ENCODE measurements at places on chromosomes 7 and 10.
A peak's percentile ranks its signal among the peaks of the same experiment; 100 is the strongest.

DNA sequence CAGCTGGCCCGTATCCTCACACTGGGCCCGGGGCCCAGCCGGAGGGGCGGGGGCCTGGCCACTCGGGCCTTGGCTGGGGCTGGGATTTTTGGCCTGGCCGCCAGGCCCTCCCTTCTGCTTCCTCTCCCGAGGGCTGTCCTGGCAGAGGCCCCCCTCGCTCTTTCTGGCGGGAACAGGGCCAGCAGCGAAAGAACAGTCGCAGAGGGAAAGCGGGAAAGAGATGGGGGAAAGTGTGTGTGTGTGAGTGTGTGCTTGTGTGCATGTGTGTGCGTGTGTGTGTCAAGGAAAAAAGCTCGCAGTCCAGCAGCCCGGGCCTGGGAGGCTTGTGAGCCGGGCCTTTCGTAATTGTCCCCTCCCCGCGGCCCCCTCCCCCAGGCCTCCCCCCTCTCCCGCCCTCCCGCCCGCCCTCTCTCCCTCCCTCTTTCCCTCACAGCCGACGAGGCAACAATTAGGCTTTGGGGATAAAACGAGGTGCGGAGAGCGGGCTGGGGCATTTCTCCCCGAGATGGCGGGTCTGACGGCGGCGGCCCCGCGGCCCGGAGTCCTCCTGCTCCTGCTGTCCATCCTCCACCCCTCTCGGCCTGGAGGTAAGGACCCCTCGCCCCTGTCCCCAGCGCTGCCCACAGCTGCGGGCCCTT is at the start of gene ELN:
TSS of gene ELN (plus strand) at position 491 of the 638 bp plus-strand sequence. CDS start at position 506, 15 bp downstream.
- DNase-seq = no peak

DNA sequence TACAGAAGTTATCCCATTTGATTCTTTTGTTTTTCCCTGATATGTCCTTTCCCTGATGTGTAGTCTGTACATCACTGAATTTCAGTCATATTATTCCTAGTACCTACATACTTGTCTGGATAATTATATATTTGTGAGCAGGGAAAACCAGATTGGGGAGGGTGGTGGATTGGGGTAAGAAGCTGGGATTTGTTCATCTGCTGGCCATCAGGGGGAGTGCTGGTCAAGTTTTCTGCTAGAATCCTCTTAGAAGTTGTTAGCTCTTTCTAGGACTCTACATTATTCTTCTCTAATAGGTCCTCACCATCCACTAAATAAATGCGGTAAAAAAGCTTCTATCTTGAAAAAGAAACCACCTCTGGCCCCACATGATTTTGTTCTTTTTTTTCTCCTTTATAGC is 232.7 kb upstream of the TAC1 start:
- DNase-seq = no peak

DNA sequence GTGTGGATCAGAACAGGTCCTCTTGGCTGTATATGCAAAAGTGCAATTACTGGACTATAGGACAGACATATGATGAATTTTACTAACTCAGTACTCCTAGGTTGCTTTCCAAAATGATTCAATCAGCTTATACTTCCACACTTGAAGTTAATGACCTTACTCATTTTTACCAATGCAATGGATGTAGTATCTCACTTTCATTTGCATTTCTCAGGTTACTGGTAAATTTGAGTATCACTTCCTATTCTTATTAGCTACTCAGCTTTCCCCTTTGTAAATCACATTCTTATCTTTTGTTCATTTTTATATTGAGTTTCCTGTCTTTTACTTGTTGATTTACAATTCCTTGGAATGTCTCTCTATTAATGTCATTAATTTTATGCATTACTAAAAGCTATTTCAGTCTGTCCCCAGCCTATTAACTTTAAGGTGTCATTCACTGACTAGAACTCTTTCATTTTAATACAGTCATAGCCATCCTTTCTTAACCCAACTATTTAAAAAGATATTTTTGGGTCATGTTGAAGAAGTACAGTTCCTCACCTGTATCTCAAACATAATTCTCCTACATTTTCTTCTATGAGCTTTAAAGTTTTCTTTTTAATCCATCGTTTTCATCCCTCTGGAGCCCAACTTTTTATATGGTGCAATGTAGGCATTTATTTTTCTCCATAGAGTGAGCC is 88.6 kb downstream of the VIM start:
- DNase-seq = no peak

DNA sequence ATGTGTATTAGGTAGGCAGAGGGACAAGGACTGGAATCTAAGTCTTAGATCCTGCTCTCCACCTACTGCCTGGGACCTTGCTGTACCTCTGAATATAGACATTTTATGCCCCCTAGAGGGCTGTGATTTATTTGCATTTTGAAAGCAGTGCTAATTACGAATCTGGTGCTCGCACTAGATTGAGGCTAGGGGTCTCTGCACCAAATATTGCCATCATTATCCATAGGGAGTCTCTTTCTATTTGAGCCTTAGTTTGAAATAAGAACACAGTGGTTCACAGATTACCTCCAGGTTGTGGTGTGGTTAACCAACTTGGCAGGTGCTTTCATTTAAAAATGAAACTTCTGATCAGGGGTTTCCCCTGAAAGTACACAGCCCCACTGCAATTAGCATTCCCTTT is 41.8 kb downstream of the CNNM1 start:
- no peak for DNase-seq

DNA sequence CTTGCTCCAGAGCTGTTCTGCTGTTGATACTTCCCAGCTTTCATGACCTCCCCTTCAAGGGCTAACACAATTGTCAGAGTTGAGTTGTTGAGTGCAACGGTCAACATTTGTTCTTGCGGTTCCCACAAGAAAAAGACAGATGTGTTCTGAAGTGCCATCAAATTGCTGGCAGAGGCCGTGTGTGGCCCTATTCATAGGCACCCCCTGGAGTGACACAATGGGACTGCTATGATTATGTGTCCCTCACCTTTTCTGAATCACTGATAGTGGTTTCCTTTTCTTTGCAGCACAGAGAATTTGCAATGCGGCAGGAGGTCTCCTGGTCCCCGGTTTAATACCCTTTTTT is 5.8 kb upstream of the IGFBP1 start:
- no peak for DNase-seq

- DNase-seq = no peak
These were observed 93.3 kb downstream of the HYCC1 start for GRCh38 chr7:22920672-22921071.

- DNase-seq = no peak
These were observed 62.2 kb downstream of the REEP3 start for GRCh38 chr10:63583397-63583796.

GRCh38 chr7:72275382-72276070 is 136.6 kb downstream of the CALN1 start:
- no peak for DNase-seq

- no peak for DNase-seq
These were observed 61.0 kb downstream of the HTR5A start for GRCh38 chr7:155131090-155131489.

- no peak for DNase-seq
These were observed 20.7 kb downstream of the CREB3L2 start for GRCh38 chr7:137981175-137981574.

DNA sequence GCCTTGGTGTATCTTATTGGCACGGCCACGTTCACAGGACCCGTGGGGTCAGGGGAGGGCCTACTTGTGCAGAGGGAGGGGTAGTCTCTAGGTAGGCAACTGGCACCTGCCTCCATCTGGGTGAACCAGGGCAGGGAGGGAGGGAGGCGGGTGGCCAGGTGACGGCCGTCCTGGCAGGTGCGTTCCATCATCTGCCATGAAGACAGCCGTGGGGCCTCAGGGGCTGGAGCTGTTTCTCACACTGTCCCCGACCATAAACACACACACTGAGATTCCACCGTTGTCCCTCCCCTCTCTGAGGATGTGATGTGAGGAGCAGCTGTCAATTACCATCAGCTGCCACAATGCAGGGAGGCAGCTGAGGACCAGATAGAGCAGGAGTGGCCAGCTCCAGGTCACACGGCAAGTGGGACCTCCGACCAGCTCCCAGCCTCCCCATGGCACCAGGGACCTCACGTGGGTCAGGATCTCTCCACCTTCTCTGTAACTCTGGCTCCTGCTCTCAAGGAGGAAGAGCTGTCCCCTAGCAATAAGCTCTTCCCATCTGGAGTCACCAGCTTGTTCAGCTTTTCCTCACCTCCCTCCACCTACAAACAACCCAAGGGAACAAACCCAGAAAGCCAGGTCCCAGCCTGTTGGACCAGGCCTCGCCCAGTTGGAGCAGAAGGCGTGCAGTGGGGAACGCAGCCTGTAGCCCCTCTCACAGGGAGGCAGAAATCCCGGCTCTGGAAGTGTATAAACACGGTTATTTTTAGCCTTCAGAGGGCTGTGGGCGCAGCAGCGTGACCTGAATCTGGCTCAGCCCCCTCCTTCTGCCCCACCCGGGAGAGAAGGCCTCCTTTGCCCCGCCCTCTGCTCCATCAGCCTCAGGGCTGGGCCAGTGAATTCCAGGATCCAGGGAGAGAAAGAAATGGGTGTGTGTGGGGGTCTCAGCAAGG is 33.1 kb downstream of the ZMIZ1 start:
- DNase-seq = no peak

DNA sequence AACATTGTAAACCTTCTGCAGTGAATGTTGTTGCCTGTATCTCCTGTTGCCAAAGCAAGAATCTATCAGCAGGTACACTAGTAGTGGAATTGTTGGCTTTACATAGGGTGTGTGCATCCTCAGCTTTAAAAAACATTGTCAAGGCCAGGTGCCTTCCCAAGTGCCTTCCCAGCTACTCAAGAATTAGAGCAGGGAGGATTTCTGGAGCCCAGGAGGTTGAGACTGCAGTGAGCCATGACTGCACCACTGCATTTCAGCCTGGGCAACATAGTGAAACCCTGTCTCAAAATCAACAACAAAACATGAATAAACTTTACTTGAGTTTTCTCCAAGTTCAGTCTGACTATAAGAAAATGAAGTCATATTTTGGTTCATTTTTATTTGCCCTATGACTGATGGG is 217.3 kb downstream of the CCSER2 start:
- DNase-seq = no peak

DNA sequence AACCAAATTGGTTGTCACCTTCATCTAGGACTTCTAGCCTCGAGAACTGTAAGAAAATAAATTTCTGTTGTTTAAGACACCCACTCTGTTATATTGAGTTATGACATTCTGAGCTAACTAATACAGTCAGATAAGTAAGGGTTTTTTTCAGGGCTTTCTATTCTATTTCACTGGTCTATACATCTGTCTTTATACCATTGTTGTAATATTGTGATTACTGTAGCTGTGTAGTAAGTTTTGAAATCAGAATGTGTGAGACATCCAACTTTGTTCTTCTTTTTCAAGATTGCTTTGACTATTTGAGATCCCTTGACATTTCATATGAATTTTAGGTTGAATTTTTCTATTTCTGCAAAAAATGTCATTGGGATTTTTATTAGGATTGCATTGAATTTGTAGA is 7.5 kb downstream of the IFIT1 start:
- DNase-seq = no peak

DNA sequence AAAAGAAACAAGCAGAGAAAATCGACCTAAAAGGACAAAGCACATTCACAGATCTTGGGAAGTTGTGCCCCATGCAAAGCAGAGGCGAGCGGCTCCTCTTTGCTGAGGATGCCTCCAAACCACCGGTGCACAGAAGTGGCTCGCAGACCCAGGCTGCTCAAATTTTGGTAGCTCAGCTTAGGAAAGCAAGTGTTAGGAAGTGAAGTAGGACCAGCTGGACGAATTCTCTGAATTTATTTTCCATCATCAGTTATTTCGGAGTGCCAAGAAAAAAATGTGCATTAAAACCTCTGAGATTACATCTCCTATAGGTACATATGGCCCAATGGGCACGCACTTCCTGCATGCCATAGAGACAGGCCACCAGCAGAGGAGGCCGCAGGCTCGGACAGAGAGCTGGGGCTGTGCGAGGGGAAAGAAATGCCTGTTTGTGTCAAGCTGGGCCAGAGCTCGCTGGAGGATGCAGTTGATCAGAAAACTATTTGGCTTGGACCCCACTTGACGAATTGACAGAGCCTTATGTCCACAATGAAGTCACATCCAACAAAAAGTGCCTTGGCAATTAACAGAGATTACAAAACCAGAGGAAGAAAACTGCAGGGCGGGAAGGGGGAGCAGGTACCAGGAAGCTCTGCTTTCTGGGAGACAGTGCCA is 122.3 kb upstream of the LYZL2 start:
- DNase-seq = peak; percentile 54

- no peak for DNase-seq
These were observed 1127.7 kb upstream of the LRRTM3 start for GRCh38 chr10:65798133-65798532.

DNA sequence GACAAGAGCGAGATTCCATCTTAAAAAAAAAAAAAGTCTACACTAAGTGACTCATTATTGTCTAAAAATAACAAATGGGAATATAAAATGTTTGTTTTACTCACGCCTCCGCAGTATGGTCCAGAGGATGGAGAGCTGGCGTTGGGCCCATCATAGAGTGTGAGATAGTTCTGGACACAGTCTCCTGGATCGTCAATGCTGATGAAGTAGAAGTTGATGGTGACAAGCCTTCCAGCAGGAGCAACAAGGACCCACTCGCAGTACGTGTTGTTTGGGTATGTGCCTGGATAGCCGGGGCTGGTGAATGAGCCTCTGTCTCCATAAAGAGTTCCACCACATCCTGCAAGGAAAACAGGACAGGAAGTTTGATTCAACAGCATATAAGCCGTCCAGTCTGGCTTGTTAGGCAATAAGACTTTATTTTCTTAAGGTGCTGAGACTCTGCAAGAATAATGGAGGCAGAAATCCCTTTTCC is 11.5 kb upstream of the RSU1 start:
- DNase-seq = no peak

- DNase-seq = no peak
These were observed 80.3 kb upstream of the UCN3 start for GRCh38 chr10:5284311-5285057.
